Left colon (tissue), 2 donors: ENCODE measurements at places on chromosomes 1 and 21. TPM values are rescaled to one million over a fixed set of nuclear protein-coding genes. Genes with fewer than 3 reads are reported as not detected.

STUM gene
- total RNA-seq = 1.4 TPM

SLC25A34 gene
- 22.6 TPM for total RNA-seq

F13B gene
- not detected for total RNA-seq

CD53 gene
- 7.5 TPM for total RNA-seq

CSMD2 gene
- total RNA-seq = 0.28 TPM

OLFML2B gene
- 1.1 TPM for total RNA-seq

LCE1F gene
- total RNA-seq = not detected

DMBX1 gene
- not detected for total RNA-seq

OR10J1 gene
- not detected for total RNA-seq

TEX38 gene
- total RNA-seq = not detected

GRCh38 chr1:236663934-236664333 is 22.4 kb upstream of the ACTN2 start:
- DNase-seq = no peak

- no peak for DNase-seq
Measured at GRCh38 chr1:156623946-156624813, 5.0 kb downstream of the HAPLN2 start.

DNA sequence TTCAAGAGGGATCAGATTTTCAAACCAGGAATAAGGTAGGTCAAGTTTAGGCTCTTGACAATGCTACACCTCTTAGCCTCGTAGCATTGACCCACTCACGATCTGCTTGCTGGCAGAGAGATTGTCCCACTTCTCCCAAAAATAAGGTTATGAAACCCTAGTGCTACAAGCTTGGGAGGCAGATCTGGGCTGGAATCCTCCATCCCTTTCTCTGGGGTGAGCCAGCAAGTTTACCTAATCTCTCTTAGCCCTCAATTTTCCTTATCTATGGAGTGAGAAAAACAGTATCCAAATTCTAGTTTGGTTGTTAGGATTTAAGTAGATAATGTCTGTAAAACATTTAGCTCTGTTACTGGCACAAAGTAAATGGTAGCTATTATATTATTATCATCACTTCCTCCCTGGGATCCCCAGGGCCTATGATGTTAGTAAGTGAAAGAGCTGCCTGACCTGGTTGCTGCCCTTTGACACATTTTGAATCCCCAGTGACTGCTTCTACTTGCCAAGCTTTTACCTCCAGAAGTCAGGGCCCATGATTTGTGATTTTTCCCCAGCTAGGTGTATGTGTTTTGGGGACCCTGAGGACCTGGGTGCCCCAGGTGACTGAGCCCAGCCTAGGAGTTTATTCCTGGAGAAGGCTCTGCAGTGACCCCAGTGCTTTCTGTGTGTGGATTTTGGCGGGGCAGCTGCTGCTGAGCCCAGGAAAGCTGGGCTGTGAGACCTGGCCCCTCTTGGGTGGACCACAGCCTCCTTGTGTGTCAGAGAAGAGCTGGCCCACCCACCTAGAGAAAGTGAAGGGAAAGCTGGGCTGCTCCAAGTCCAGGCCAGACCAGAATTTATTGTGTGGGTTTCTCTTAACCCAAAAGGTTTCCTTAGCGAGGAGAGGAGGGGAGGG is 48.2 kb upstream of the VANGL1 start:
- DNase-seq = no peak

DNA sequence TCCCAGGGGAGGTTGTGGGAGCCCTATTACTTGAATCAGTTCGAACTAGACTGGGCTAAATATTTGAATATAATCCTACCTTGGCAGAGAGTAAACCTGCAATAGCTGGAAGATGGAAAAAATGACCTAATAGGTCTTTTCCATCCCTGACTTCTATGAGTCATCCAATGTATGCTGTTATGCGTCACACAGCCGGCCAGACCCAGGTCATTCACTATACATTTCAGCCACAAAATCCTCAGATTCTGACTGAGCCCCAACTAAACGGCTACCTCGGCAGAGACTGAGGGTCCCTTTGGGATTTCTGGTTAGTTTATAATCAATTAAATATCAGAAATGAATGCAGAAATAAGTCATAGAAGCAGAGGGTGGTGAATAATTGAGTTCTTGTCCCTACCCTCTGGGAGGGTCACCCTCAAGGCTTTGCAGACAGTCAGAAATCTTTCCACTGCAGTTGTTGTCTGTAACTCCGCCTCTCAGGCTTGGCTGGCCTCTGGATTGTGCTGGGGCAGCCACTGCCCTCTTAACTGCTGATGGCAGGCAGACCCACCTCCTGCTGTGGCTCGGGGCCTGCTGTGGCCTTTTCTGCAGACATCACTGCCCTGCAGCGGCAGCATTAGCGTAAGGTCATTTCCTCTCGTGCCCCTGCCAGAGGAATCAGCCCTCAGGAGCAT is 240.5 kb downstream of the TGFB2 start:
- no peak for DNase-seq

DNA sequence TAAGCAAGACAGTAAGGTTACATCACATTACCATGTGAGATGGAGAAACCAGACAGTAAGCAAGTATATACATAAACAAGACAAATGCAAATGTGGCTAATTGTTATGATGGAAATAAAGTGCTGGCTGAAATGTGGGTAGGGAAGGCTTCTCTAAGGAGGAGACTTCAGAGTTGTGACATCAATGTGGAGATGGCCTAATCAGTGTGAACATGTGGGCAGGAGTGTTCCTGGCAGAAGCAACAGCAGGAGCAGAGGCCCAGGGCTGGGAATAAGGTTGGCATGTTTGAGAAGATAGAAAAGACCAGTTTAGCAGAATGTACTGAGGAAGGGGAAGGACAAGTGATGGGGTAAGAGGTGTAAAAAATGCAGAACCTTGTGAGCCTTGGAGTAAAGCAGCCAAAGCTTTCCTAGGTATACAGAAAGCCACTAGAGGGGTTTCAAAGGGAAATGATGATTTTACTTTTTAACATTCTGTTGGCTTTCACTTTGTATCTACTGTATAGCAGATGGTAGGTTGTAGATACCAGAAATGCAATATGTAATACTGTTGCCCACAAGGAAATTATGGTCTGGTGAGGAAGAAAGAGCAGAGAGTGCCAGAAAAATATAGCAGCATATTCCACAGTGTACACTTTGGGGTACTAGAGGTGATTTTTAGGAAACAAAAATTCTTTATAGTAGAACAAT is 197.4 kb downstream of the FGGY start:
- DNase-seq = no peak

DNA sequence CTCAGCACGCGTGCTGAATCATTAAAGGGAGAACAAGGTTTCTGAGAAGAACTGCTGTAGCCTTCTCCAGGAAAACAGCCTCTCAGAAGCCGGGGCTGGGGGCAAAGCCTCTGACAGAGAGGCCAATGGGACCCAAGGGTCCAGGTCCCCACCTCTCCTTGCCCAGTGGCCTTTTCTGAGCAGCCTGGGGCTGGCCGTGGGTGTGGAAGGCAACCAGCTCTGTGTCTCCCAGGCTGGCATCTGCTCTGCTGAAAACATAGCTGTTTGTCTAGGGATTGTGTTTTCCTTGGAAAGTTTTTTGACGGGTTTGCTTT is 261.2 kb downstream of the NPHP4 start:
- DNase-seq = no peak

- DNase-seq = no peak
Measured at GRCh38 chr1:186930238-186930637, 101.5 kb downstream of the PLA2G4A start.

- peak; percentile 3 for DNase-seq
Measured at GRCh38 chr1:2383576-2383975, 7.8 kb downstream of the MORN1 start.

DNA sequence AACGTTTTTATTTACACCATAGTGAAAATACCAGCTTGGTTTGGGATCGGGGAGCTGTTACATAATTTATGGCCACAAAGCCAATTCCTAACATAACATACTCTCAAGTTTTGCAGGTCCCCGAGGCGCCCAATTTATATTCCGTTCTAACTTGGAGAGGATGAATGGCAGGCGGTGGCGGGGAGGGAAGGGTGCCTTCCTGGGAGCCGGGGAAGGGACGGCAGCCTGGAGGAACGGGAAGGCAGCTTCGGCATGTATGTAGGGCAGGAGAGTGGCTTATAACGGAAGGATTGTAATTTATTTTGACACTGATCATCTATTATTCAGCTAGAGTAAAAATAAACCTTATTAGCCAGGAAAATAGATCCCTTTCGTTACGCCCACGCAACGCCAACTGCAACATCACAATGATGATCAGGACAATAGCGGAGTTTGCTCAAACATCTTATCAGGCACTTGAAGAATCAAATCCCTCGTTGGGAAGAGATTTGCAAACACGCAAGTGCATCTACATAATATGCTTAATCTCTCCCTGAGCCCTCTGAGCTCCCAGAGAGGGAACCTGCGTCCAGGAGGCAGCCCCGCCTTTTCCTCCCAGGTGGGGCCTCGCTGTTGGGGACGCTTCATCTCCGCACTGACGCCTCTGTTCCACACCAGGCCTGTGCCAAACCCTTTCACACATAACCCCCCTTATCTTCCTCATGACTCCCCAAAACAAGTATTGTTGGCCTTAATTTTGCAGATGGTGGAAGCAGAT is 93.7 kb upstream of the C1orf174 start:
- no peak for DNase-seq

GRCh38 chr1:94514095-94514727 is 27.3 kb downstream of the F3 start:
- peak; percentile 24 for DNase-seq

DNA sequence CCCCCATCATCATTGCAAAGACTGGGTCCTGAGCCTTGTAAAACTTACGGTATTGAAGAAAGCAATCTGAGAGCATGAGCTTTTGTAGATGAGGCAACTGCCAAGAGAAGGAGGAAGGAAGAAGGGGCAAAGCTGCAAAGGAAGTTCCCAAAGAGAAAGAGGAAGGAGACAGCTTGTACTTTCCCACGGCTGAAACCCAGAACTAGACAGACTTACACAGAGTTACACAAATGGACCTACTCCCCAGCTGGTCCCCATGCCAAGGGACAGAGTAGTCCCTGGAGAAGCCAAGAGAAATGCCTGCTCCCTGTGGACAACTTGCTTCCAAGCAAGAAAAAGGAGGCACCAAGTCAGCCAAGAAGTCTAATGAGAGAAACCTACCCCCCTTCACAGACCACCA is 22.6 kb downstream of the SLC5A9 start:
- DNase-seq = no peak

DNA sequence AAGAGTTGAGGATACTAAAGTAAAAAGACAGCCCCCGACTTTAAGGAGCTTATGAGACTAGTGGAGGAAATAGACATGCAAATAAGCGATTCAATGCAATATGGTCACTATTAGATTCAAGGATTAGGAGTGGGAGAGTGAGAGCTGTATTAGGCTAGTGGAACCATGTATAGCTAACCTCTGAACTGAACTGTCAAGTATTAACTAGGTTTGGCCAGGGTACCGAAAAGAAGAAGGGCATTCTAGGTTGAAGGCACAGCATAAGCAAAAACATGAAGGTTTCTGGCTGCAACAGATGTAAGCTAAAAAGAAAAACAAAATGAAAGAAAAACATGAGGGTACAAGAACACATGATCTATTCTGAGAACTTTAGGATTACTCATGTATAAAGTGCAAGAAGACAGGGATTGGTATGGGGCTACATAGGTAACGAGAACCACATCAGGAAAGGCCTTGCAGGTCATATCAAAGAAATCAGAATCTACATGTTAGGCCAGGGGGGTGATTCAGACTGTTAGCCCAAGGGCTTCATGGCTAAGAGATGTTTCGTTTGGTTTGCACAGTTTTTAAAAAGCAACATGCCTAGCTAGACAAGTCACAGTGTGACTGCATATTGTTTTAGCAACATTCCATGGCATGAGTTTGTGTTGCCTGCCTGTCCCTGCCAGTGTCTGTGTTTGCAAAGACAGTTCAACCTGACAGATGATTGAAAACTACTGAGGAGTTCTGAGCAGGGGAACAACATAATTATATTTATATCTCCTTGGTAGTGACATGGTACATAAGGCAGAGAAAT is 54.4 kb upstream of the HAO2 start:
- DNase-seq = no peak

DNA sequence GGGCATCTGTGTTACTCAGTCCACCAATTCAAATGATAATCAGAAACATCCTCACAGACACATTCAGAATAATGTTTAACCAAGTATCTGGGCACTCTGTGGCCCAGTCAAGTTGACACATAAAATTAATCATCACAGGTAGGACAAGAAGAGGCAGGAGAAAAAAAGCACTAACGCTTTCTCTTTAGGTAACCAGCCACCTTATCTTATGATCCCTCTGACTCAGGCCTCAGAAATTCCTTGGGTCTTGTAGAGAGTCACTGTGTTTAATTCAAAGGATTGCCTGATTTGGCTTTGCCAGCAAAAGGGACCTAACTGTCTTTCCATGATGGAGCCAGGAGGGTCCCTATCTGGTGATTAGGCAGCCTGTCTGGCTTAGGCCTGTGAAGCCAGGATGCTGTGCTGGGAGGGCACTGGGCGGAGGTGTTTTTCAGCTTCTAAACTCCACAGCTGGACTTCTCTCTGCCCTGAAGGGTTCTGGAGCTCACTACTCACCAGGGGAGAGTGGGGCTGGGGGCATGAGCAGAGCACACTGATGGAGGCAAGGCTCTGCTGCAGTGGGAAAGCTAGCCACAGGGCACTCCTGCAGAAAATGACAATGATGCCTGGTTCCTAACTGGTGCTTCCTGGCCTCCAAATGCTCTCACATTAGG is 36.4 kb upstream of the STUM start:
- DNase-seq = no peak

GRCh38 chr1:35808450-35809113 is 766 bp downstream of the AGO4 start:
- peak; percentile 31 for DNase-seq

GRCh38 chr1:157597959-157598667 is at the start of gene FCRL4:
Gene FCRL4 (minus strand): TSS chr1:157598085. CDS start chr1:157597944, 141 bp downstream.
- no peak for DNase-seq

DNA sequence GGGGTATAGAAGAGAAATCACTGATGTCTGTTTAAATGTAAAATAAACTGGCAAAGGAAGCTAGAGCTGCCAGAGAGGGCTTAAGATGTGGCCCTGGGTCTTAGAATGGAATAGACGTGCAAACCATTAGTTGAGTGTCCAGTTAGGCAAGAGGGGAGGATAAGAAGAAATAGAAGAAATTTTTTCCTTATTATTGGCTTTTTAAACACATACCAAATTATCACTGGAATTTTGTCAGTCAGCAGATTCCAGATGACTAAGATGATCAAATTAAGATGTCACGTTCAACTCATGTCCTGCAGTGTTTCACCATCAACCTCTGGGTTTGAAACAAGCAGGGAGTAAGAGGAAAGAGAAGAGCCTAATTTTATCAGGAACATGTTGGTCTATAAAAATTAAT is 71.6 kb upstream of the C1orf21 start:
- DNase-seq = no peak

- no peak for DNase-seq
Measured at GRCh38 chr21:34330055-34330454, 33.8 kb upstream of the KCNE2 start.

DNA sequence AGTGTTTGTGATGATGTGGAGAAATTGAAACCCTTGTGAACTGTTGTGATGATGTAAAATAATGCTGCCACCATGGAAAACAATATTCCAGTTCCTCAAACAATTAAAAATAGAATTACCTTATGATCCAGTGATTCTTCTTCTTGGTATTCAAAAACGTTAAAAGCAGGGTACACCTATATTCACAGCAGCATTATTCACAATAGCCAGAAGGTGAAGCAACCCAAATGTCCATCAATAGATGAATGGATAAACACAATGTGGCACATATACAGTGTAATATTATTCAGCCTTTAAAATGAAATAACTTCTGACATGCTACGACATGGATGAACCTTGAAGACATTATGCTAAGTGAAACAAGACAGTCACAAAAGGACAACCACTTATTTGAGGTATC is 59.2 kb downstream of the LYPLAL1 start:
- no peak for DNase-seq
